ENCODE measurements at places on chromosomes 2 and 18. TPM values are rescaled to one million over a fixed set of nuclear protein-coding genes. Genes with fewer than 3 reads are reported as not detected.

ALLC gene
- total RNA-seq, result not detected

NEB gene
- 1.3 TPM for total RNA-seq

SULT1C2 gene
- not detected for total RNA-seq

DRC1 gene
- not detected for total RNA-seq

ONECUT2 gene
- total RNA-seq, result under 0.01 TPM

PLGLB2 gene
- 2.7 TPM for total RNA-seq

GPC1 gene
- total RNA-seq, result 22.2 TPM
